Activated T-helper 1 cell treated with Interleukin-2 at 50 U/mL for 16 hours (primary cell): ENCODE measurements at places on chromosomes 3 and 15.

GRCh38 chr15:48963524-48964113 lies at the start of gene SHC4:
TSS of gene SHC4 (minus strand) at chr15:48963919. CDS start at chr15:48963015, 904 bp downstream.
- DNase-seq: no peak

DNA sequence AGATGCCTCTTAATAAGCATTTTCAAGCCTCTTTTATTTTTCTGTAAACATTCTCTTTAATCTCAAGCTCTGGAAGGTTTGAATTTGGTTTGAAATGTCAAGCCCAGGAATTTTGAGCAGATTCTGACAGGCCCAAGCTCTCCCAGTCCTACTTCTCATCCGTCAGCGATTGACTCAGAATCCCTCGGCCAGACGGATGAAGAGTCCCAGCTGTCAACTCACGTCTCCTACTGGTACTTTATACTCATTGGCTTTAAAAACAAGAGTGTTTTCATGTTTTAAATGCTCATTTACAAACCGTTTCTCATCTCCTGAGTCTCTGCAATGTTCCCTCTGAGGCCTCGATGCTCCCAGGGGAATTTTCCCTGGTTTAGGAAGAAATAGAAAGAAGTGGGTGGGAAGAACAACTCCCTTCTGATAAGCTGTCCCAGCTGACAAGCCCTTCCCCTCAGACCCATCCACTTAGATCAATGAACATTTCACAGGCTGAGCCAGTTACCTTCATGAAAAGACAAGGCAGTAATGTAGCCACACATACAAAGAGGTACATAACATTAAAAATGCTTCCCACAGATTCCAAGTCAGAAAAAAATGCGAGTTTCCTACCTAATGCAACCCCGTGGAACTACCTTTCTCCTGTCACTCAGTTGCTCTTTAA lies 478.2 kb upstream of the DPH6 start:
- DNase-seq: no peak

- no peak for DNase-seq
These were observed 41.9 kb upstream of the SLC41A3 start for GRCh38 chr3:126125781-126126251.

- no peak for DNase-seq
These were observed 47.4 kb upstream of the PCSK6 start for GRCh38 chr15:101536875-101537405.

DNA sequence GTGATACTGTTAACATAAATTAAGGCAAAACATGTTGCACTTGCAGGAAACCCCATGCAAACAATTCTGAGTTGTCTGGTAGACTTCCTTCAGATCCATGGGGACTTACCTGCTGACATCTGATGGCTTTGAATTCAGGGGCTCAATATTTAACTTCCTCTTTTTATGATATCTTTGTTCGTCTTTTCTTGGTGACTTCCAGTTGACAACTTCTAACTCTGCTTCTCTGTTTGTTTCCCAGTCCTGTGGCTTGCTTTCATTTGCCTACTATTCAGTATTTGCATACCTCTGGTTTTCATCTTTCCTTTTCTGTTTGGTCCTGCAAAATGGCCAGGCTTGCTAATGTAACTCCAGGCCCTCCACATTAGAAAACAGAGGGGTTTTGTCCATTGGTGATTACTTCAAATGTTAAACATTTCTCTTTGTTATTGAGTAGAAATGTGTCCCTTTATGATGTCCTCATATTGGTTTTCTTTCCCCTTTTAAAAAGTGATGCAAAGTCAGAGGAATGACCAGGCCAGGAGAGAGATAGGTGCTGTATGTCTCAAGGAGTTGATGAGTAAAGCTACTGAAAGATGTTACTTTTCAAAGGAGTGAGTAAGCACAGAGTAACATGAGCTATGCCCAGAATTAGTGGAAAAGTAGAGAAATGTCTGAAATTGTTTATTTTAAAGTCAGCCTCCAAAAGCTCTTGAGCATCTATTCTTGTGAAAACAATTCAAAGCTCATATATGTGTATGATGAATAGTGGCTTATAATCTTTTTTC lies 335.9 kb downstream of the LPP start:
- DNase-seq: no peak

GRCh38 chr3:179264449-179264848 lies 13.5 kb upstream of the KCNMB3 start:
- no peak for DNase-seq

GRCh38 chr3:59803268-59803667 lies 753.4 kb upstream of the CFAP20DC start:
- DNase-seq: no peak

DNA sequence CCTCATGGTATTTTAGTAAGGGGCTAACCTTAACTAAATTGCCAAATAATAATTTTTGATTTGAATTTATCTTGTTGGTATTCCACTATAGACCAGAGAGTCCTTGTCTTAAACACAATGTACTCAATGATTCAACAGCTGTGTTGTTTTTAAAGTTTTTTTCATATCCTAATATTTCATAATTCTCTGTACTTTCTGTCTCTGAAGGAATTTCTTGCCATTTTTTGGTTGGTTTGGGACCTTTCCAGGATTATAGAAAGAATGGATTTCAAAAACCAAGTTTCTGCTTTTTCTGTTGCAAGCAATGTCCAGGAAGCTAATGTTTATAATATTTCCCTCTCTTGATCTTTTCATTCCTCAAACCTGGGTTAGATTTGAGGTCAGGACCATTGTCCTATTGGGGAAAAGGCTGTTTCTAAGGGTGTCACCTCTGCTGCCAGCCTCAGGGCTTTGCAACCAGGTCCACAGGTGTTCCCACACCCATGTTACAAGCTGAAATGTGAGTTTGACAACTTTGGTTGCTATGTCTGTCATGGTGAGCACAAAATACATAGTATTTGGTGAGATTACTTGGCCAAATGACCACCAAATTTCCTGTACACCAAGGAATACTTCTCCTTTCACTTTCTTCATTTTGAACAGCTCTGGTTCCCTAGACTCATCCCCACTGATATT lies 363.7 kb upstream of the RGMA start:
- no peak for DNase-seq

DNA sequence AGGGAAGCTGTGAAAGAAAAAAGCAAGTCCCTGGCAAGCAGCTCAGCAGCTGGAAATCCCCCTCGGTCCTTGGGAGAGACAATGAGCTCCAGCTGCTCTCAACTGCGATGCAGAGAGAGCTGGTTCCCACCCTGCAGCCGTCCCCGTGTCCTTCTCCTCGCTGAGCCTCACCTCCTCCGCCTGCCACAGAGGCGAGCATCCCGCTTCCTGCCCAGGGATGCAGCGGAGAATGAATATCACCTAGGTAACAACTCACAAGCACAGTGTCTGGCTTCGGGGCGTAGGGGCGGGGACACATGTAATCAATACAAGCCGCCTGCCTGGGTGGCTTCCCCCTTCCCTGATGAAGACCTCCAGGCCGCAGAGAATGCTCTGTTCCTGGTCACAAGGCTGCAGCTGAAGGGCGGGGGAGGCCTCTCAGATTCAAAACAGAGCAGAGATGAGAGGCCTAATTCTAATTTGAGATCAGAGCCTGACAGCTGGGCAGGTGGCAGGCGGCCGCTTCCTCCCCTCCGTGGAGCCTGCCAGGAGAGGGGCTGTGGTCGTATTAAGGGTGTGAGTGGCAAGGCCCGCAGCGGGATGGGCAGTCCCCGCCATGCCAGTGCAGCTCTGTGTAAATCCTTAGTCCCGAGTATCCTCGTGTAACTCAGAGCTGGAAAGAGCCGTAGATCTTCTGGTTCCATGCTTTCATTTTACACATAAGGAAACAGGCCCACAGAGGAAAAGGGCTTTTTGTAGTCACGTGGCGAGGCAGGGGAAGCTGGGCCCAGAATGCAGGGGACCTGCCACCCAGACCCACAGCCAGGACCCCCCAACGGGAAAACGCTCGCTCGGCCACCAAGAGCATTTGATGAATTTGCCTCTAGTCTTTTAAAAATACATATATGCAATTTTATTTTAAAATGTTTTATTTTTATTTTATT lies 24.3 kb downstream of the ZDHHC19 start:
- DNase-seq: no peak
